ENCODE measurements at places on chromosomes 7 and 10. TPM values are rescaled to one million over a fixed set of nuclear protein-coding genes. Genes with fewer than 3 reads are reported as not detected.

The FXYD4 gene
- total RNA-seq: not detected

- peak; percentile 24 for DNase-seq
Observed at GRCh38 chr7:116988363-116988989, 35.2 kb downstream of the ST7 start.

The GALNT17 gene
- total RNA-seq: 38.0 TPM

DNA sequence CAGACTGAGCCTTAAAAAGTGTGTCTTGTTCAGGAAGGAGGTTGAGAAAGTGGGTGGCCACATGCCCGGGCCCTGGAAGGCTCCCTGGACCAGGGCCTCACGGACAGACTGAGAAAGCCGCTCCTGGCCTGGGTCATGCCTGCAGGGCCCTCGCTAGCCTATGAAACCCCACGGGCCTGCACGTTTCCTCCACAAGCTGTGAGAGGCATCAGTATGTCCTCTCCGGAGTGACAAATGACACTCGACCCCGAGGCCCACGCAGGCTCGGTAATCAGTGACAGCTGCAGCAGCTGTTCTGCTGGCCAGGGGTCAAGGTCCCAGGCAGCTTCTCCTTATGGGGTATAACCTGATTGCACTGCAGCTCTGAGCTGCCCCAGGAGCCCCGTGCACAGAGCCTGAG lies 47.6 kb downstream of the ASB13 start:
- peak; percentile 70 for DNase-seq

GRCh38 chr7:148921806-148922205 lies 37.7 kb upstream of the EZH2 start:
- DNase-seq: no peak

GRCh38 chr10:91287276-91287675 lies 66.8 kb downstream of the PCGF5 start:
- DNase-seq: peak; percentile 35

The AKR1C8 gene
- total RNA-seq: not detected

DNA sequence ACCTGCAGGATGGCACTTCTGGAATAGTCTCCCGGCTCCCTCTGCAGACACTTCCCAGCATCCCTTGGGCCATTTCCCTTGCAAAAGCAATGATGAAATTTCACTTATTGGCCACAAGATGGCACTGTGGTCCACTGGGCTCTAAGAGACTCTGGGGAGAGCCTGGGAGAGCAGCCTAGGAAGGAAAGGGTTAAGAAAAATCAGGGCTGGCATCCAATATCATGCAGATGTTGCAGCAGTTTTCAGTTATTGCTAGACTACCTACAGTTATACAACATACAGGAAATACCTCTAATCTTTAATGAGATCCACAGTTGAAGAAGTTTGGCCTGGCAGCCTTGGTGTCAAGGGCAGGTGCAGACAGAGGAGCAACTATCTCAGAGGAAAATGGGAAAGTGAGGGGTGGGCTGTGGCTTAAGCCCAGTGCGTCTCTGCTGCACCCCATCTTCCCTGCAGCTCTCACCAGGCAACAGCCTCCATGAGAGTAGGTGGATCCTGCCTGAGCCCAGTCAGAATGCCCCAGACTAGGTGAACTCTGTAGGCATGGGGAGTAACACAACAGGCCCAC lies 100.2 kb upstream of the PRSS58 start:
- peak; percentile 75 for DNase-seq

GRCh38 chr7:107712025-107712424 lies 31.9 kb upstream of the CBLL1 start:
- no peak for DNase-seq

GRCh38 chr10:43901302-43901701 lies 252.6 kb upstream of the ZNF32 start:
- no peak for DNase-seq

DNA sequence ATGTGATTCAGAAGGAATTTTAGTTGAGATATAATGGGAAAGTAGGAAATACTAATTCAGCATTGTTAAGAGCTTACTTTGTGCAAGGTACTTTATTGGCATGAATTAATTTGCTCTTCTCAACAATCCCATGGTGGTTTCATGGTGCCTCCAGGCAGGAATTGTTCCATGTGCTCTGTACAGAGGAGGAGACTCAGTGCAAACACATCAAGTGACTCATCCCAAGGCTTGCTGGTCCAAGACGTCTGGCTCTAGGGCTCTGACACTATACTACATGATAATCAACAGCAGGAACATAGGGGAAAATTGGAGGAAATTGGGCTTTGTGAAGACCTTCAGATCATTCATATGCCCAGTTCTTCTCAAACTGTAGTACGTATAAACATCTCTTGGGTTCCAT lies 66.5 kb upstream of the PRKG1 start:
- DNase-seq: no peak

The ELN gene
- total RNA-seq: 208 TPM

The OLAH gene
- not detected for total RNA-seq

- DNase-seq: no peak
Observed at GRCh38 chr10:1582739-1583138, 154.6 kb downstream of the ADARB2 start.

DNA sequence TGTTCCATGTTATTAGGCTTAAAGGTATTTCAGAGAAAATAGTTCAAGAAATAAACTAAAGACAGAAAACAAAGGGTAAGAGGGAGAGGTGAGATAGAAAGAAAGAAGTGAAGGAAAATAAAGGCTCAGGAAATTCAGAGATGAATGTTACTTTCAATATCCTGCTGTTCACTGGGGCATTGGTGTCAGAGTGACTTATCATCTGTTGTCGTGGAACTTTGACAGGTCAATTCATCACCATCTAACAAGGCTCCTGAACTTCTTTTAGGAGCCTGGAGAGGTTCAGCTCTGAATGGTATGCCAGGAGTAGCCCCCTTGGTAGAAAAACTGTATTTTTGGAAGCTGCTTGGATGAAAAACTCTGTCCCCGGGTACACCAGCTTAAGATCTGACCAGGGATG lies 100.1 kb downstream of the KLF6 start:
- DNase-seq: no peak

The PRXL2A gene
- 91.7 TPM for total RNA-seq

GRCh38 chr7:133491846-133492652 lies 239.2 kb downstream of the EXOC4 start:
- DNase-seq: no peak

DNA sequence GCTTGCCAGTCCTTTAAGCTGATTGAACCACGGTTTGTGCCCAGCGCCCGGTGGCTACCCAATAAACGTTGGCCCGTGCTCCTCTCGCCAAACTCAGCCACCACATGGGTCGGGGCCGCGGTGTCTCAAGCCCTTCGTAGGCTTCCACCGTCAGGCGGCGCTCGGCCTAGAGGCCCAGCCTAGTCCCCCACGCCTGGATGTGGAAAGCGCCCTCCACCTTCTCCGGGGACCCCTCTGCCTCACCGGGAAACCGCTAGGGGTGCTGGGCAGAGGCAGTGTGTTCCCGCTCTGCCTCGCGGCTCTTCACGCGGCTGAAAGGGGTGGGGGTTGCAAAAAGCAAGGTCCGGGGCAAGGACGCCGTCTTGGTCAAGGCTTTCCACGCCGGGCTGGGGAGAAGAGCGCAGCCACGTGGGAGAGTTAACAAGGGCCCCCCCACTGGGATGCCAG lies 29.8 kb downstream of the LEP start:
- no peak for DNase-seq

The NEURL1 gene
- 46.2 TPM for total RNA-seq

DNA sequence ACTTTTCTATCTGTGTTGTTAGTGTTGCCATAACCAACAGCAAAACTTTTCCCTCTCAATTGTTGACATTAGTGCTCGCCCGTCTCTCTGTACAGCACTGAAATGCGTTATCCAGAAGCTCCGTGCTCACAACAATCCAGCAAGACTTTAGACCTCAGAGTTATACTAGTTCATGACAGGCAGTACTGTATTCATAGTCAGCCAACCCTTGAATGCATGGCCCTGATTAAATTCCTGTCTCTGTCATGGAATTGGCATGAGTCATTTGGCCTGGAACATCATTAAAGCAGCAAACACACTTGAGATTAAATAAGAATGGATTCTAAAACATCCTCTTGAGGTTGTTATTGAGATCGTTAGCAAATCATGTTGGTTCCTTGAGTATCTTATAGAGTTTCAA lies 405.5 kb upstream of the C7orf33 start:
- peak; percentile 43 for DNase-seq

DNA sequence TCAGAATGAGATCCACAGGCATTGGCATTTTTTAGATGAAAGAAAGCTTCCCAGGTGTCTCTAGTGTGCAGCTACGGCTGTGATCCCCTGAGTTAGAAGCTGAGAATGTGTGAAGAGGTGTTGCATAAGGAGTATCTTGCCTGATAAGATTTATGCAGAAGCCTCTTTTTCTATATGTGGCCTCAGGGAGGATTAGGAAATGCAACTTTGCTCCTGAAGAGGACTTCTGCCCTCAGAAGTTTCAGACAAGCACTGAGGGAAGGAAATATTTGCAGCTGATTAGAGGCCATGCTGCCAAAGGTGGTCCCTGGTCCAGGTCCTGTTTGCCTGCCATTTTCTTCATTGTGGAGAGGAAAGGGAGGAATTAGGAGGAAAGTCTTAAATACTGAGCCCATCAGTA lies 551.8 kb downstream of the PHTF2 start:
- no peak for DNase-seq

DNA sequence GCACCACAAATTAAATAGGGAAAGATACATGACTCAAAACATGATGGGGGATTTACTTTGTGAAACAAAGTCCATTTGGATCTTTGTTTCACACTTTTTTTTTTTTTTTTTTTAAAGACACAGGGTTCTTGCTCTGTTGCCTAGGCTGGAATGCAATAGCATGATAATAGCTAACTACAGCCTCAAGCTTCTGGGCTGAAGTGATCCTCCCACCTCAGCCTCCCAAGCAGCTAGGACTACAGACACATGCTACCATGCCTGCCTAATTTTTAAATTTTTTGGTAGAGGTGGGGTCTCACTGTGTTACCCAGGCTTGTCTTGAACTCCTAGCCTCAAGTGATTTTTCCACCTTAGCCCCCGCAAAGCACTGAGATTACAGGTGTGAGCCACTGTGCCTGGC lies 172.6 kb upstream of the KLF14 start:
- no peak for DNase-seq

DNA sequence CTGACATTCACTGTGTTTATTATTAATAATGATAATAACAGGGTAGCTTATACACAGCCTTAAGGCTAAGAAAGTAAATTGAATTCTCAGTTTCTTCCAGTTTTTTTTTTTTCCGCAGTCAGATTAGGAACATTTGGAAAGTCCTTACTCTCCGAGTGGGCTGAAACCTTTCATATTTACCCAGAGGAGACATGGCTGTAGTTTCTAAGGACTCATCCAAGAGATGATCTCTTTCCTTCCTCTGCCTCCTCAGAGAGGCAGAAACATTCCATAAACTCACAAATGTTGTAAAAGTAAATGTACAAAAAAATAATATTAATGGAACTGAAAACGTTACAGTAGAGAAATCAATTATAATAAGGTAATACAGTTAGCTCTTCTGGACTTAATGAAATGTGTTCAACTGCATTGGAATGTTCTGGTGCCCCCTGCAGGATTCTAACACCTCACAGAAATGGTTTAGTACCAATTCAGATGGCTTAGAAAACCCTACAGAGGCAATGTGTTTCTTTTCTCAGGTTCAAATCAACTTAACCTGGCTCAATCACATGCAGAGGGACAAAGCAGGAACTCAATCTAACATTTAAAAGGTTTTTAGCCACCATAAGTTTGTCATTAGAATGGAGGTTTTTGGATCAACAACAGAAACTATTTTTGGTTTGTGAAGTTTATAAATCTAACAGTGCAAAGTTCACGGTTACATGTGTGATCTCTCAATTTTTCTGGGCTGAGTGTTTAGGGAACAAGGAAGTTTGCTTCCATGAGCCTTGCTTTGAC lies 71.7 kb downstream of the ICA1 start:
- peak; percentile 87 for DNase-seq

DNA sequence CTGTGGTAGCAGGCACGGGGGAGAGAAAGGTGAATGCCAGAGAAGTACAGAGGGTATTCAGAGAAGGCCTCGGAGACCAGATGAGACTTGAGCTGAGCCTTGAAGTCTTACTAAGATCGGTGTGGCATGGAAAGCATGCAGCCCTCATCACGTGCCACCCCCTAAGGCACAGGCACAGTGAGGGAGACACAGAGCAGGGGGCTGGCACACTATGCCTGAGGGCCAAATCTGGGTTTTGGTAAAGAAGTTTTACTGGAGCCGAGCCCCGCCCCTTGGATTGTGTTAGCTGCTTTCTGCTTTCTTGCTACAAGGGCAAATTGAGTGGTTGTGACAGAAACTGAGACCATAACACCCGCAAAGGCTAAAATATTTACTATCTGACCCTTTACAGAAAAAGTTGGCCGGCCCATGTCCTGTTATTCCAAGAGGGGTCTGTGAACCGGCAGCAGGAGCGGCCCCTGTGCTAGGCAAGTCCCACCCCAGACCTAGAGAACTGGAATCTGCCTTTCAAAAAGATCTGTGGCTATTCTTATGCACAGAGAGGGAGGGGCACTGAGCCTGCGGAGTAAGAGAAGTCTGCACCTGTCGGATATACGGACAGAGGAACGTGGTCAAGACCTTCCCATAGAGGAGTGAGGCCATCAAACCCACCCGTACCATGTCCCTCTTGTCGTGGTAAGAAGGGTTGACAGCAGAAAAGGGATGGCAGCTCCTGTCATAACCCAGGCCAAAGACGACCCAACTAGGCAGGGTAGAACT lies 109.3 kb upstream of the RHEB start:
- DNase-seq: peak; percentile 32

The NPSR1 gene
- total RNA-seq: not detected

GRCh38 chr10:119409906-119410305 lies 132.6 kb downstream of the RGS10 start:
- DNase-seq: peak; percentile 70

DNA sequence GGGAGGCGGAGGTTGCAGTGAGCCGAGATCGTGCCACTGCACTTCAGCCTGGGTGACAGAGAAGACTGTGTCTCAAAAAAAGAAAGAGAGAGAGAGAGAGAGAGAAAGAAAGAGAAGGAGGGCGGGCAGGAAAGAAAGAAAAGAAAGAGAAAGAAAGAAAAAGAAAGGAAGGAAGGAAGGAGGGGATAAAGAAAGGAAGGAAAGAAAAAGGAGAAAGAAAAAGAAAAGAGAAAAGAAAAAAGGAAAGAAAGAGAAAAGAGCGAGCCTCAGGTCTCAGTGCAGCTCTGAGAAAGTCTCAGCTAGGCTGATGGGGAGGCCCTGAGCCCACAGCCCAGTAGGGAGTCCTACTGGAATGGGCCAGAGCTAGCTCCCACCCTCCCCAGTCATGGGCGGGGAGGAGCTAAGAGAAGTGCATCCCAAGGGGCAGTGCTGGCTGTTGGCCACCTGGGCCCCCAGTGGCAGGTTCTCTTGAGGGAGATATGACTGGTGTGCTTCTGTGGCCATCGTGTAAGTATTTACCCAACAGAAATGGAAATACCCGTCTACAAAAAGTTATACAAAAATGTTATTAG lies 69.3 kb downstream of the ABRAXAS2 start:
- no peak for DNase-seq

The ABCB1 gene
- total RNA-seq: 2.4 TPM

The ACADSB gene
- 24.7 TPM for total RNA-seq

DNA sequence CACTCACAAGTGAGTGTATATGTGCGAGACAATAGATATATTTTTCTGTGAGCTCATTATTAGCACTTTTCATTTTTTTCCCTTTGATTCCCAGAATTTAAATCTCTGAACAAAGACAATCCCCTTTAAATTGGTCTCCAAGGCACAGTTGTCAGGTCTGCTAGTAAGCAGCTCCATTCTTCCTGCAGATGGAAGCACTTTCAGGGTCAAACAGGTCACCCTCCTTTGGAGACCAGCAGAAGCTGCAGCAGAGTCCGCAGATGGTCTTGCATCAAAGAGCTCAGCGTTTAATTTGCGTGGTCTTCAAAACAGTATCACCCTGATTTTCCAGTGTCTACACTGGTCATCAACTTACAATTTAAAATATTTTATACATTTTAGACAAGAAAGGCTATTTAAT lies 543.8 kb downstream of the ARL4A start:
- DNase-seq: no peak

GRCh38 chr10:3702056-3702546 lies 82.9 kb downstream of the KLF6 start:
- DNase-seq: no peak

Measured in tongue (tissue), 3 donors.